ENCODE measurements at places on chromosomes 5 and 9.

- no peak for DNase-seq
These were observed 308.0 kb upstream of the RPS23 start for GRCh38 chr5:82586181-82586580.

DNA sequence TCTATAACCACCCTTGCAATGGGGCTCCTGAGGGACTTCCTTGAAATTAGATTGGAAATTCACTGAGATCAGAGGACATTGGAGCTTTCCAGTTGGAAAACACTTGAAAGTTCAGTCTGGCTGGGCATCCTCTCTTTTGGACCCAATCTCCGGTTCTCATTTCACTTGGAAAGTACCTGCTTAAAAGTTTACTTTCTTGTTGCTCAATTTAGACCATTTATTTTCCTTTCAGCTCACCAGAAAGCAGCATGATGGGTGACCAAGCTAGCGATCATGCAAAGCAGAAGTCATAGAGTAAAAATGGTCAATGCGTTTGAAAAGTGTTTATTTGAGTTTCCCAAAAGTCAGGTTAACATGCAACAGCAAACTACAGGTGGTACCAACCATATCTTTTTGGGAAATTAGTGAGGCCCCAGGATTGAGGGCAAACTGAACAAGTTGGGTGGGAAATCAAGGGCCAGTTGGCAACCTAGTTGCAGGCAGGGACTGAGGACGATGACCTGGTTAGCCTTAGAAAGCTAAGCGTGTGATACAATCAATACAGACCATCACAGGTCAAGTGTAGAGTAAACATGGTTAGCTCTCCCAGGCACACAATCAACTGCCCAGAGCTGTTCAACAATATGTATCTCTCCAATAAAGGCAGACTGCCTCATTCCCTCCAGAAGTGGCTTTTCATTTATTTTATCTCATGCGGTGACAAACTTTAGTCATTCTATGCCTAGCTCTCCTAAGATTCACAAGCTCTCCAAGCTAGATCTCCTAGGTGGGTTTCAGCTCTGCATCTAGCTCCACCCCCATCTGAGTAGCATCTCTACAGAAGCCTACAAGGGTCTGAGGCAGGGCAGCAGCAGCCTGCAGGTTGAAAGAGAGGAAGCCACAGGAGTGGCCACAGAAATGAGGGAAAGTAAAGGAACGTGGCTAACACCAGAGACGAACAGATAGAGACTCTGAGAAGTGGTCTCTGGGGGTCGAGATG, 136.9 kb downstream of the UGCG start:
- no peak for DNase-seq

- DNase-seq: no peak
These were observed 34.7 kb downstream of the PPIC start for GRCh38 chr5:123001808-123002207.

DNA sequence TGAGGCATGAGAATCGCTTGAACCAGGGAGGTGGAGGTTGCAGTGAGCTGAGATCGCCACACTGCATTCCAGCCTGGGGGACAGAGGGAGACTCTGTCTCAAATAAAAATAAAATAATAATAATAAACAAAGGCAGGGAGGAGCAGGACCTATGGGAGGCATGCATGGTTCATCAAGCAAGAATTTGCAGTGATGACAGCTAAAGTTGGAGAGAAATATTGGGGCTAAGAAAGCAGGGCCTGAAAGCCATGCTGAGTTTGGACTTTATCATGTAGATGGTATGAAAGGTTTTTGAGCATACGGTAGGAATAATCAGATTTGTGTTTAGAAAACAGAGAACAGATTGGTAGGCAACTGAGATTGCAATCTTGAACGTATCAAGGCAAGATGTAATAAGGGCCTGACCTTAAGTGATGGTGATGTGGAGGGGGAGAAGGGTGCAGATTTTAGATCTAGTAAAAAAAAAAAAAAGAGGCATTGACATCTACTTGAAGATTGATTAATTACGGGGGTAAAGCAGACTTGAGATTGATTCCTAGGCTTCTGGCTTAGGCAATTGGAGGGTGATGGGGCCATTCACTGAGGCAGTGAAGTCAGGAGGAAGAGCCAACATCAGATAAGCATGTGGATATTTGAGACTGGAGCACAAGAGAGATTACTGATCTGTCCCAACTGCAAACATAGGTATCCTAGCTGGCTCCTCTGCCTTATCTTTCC, 50.7 kb downstream of the CFAP95 start:
- no peak for DNase-seq

GRCh38 chr9:96460470-96460869, 10.5 kb downstream of the HABP4 start:
- no peak for DNase-seq

DNA sequence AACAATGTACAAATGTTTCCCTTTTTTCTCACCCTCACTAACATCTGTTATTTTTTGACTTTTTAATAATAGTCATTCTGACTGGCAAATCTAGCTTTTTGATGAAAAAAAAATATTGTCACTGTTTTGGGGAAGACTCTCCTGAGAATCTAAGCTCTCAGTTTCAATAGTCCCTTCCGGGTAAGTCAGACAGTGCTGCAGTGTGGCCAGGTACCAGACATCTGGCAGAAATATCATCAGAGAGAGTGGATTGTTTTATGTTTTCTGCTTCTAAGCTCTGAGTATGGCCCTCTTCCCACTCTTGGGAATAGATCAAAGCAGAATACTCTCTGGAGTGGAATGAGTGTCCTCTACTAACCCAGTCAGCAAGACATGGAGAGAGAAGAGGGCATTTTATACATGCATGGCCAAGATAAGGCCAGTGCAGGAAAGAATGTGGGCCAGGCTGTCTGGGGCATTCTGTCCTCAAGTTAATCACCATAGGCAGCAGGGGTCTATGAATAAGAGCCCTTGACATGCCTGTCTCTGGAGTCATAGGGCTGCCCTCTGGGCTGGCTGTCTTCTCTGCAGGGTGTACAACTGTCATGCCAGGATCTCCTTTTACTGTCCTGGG, 38.5 kb upstream of the OR2S2 start:
- DNase-seq: no peak

DNA sequence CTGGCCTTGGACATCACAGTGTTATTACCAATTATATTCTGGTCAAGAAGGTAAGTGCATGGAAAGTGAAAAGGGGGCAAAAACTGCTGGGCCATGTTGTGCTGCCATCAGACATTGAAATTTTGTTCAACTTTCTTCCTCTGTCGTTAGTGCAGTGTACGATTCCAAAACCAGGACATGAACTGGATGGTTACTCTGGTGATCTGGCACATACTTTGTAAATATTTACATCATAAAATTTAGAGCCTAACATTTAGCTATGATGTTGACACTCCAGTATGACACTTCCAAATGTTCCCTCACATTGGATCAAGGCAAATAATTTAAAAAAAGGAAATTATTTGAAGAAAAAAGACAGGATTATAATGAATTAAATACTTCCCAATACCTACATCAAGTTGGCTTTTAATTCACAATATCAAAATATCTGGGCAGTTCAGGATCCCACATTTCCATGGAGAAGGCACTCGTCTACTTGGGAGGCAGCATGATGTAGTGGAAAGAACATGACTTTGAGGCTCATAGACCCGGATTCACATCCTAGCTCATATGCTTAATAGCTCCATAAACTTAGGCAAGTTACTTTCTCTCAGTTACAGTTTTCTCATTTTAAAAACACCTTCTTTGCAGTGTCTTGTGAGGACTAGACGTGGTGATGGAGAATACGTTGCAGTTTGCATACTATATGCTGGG, 342.5 kb upstream of the MPDZ start:
- no peak for DNase-seq

DNA sequence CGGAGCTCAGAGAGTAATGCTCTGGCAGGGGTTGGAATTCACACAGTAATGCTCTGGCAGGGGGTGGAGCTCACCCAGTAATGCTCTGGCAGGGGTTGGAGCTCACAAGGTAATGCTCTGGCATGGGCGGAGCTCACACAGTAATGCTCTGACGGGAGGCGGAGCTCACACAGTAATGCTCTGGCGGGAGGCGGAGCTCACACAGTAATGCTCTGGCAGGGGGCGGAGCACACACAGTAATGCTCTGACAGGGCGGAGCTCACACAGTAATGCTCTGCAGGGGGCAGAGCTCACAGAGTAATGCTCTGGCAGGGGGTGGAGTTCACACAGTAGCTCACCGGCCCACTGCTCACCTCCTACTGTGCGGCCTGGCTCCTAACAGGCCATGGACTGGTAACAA, 47.2 kb upstream of the LPCAT1 start:
- no peak for DNase-seq

DNA sequence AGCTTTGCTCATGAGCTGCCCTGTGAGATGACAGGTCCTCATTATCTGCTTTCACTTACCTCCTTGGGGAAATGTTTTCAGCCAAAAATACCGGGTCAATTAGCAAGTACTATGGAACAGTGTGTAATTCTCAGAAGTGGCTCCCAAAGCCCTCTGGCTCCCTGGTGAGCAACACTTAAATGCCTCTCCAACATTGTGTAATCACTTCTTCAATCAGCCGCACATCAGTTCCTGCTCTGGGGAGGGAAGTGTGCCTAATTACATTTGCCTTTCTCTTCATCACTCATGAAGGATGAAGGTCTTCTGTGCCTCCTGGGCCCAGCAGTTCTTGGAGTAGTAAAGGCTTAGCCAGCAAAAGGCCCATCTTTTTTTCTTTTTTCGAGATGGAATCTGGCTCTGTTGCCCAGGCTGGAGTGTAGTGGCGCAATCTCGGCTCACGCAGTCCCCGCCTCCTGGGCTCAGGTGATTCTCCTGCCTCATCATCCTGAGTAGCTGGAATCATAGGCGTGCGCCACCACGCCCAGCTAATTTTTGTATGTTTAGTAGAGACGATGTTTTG, 23.1 kb downstream of the NIM1K start:
- DNase-seq: no peak

GRCh38 chr5:10445352-10445751, 3.7 kb downstream of the ROPN1L start:
- DNase-seq: no peak

- no peak for DNase-seq
These were observed 111.7 kb upstream of the MRPS30 start for GRCh38 chr5:44697025-44697424.

Measured in erythroblast (primary cell).